ENCODE measurements at places on chromosomes 7 and 10.
A peak's percentile ranks its signal among the peaks of the same experiment; 100 is the strongest.

DNA sequence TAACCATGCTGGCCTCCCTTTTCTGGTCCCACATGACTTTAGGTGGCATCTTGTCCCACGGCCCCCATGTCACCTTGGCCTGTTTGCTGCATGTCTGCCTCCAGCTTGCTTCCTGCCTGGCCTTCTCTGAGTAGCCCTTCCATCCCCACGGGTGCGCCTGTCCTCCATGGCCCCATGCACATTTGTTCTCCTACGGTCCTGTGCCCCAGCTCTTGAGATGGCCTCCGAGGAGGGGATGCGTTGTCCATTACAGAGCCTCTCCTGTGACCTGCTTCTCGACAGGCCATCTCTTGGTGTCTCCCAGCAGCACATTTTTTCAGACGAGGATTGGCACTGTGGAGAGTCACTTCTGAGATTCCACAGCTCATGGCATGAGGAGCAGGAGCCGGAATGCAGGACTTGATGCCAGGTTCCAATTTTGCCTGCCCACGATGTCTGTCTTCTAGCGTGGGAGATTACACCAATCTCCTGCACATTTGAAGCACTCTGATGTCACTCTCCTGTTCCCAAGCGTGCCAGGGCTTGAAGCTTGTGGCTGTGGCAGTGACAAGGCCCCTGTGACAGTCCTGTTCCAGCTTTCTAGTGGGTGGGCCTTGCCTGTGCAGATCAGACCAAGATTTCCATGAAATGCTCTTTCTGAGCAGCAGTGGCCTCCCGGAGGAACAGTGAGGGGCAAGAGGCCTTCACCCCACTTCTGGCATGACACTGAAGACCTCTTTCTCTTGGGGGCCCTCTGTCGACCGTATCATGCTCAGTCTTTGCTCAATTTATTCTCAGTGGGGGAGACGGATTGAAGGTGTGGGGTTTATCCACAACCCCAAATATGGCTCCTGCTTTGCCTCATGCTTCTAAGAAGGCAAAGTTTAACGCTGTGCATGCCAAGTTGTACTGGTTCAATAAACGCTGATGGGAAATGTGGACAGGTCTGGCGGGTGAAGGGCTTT is 13.4 kb downstream of the WDFY4 start:
- no peak for DNase-seq

DNA sequence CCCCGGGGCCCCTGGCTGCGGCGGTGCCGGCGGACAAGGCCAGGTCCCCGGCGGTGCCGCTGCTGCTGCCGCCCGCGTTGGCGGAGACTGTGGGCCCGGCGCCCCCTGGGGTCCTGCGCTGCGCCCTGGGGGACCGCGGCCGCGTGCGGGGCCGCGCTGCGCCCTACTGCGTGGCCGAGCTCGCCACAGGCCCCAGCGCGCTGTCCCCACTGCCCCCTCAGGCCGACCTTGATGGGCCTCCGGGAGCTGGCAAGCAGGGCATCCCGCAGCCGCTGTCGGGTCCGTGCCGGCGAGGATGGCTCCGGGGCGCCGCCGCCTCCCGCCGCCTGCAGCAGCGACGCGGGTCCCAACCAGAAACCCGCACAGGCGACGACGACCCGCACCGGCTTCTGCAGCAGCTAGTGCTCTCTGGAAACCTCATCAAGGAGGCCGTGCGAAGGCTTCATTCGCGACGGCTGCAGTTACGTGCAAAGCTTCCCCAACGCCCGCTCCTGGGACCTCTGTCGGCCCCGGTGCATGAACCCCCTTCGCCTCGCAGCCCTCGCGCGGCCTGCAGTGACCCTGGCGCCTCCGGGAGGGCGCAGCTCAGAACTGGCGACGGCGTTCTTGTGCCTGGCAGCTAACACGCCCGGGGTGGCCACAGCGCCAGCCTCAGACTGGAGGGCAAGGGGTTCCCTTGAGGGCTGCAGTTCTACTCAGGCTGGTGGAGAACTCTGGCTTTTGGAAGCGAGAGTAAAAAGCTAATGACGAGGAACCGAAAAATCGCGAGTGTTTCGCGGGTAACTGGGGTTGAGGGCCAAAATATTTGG is 804 bp downstream of the FRAT1 start:
- no peak for DNase-seq

DNA sequence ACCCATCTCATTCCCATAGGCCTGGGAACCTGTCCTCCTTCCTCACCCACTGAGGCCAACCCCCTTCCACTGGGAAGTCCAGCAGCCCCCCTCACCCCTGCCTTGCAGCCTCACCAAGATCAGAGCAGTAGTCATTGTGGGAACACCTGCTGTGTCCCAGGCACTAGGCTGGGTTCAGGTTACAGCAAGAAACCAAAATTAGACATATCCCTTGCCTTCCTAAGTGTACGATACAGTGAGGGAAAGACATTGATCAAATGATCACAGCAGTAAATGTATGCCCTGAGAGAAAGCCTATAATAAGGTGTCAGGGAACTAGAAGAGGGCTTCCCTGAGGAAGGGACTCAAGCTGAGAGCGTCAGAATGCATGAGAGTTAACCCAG is 17.0 kb upstream of the C10orf105 start:
- no peak for DNase-seq

- DNase-seq, result no peak
Observed at GRCh38 chr10:105674448-105674847, 1033.4 kb downstream of the SORCS3 start.

DNA sequence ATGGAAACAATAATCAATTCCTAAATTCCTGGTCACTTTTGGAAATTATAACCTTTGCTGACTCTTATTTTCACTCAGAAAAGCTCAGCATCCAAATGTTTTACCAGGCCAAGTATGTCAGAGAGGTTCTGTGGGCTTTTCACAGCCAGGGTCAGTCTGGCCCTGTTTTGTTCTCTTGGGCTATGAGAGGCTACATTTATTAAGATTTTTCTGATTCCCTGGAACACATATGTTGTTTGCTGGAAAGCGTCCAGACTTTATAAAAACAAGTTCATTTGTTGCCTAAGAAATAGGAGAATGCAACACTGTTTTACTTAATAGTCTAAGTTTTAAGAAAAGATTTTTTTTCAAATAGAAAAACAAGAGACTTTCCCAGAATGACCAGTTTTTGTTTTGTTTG is 238.4 kb upstream of the PLXDC2 start:
- DNase-seq, result no peak

- peak; percentile 79 for DNase-seq
Observed at GRCh38 chr10:78623578-78624215, 445.1 kb upstream of the ZMIZ1 start.

DNA sequence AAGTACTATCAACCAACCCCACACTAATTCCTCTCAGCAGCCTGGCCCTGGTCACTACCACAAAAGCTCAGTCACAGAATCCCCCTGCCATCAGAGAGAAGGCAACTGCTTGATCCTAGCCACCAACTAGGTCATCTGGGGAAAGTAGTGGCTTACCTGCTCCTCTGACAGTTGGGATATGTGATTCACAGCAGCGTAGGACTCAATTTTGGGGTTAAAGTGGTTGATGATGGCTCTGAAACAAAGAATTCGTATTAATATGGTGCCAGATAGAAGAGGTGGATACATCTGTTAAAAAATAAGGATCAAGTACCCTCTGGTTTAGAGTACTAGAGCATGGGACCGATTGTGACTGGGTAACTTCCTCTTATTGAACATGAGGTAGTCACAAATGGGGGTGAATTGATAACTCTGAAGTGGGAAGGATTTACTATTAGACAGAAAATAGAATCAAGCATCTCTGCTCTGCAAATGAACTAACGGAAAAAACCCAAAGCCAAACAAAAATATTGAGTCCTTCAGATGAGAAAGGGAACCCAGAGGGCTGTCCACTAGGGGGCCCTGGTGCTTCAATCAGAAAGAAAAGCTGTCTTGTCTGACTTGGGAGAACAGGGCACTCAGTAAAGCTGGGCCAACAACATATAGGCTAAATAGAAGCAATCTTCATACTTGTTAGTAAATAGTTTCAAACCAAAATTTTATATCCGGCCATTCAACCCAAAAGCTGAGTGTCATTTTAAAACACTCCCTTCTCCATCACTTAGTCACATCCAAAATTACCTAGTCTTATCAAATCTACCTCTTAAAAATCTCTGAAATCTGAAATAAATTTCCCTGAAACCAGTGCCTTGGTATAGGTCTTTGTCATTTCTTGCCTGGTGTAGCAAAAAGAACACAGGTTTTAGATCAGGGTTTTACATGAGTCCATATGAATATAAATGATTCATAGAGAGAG is 45.9 kb upstream of the KCNIP2 start:
- DNase-seq, result peak; percentile 72

DNA sequence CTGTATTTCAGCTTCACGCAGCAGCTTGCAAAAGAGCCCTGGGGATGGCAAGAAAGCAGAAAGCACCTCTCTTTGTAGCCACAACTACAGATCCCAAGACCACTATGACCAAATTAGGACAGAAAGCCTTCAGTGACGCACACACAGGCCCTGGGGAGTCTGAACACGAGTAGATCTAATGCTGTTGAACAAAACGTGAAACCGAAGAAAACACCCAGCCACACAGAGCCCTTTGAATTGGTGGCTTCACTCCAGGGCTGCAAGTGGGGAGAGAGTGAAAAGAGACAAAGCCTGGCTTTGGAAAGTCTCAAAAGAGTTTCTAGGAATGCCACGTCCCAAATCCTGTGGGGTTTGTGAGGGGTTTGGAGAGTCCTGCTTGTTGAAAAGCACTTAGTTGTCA is 28.4 kb downstream of the PLXNA4 start:
- DNase-seq, result peak; percentile 39

- DNase-seq, result no peak
Observed at GRCh38 chr7:155749578-155749977, 62.7 kb downstream of the SHH start.

- DNase-seq, result no peak
Observed at GRCh38 chr10:124671486-124672075, 72.6 kb downstream of the FAM53B start.

DNA sequence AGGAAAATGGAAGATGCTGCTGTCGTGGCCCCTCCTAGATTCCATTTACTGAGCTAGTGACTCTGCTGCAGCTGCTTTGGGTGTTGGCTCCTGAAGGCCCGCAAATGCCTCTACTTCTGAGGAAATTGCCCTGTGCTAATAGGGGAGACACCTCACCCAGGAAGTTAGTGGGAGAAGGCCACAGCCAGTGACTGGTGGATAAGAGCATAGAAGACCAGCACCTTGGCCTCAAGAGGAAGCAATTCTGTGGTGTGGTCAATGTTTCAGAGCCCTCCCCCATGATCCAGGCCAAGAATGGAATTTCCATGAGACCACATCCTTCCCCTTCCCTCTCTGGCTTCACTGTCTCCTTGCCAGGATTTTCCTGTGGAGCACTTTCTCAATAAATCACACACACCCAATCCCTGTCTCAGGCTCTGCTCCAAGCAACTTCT is 25.0 kb upstream of the FZD1 start:
- peak; percentile 96 for DNase-seq

DNA sequence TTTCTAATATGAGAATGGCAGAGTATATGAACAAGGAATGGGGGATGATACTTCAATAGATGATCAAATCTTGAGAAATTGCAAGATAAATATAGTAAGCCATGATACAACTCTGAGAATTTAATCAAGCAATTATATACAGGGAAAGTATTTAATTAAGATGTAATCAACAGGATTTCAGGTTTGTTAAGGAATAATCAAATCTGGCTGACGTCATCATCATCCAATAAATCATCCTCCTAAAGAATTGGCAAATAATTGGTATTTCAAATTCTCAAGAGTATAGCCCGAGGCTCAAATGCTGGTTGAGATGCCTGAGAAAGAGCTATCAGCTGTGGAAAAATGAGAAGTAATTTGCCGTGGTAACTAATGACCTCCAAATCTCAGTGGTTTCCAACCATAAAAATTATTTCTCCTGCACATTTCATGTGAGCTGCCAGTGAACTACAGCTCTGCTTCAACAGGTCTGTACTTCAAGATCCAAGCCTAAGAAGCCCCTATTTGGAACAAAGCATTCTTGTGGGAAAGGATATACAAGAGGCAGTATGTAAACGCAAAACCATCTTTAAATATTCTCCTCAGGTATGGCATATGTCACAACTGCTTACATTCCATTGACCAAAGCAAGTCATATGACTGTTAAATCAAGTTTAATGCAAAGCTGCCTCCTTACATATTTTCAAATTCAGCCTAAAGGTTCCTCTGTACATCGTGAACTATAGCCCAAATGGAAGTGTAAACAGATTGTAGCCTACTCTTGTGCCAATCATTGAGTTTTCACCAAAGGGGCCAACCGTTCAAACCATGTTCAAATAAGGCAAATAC is 503.0 kb downstream of the KIF20B start:
- peak; percentile 44 for DNase-seq

GRCh38 chr10:76581506-76582256 is 1055.9 kb downstream of the KCNMA1 start:
- DNase-seq, result peak; percentile 16

DNA sequence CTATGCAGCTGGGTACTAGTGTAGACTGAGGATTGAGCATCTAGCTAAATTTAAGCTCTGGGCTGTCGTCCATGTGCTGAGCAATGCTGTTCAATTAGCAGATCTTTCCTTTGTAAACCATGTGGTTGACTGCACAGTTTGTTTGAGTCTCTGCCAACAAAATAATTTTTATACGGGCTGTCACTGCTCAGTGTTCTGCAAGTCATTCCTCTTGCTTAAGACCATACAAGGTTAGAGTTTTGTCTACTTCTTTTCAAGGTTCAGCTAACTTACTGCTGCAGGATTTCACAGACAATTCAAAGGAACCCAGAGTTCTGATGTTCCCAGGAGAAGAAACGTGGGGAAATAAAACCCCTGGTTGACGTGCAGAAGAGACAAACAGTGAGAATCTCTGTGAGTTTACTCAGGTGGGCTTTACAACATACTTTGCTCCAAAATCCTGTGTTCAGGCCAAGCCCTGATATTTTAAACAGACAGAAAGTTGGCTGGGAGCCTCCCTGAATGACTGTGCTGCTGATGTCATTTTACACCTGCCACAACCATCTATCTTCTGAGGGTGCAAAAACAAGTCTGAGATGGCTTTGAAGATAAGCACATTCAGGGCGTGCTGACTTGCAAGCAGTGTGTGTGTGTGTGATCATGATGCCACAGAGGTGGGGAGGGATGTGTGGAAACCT is 177.1 kb upstream of the SVIL start:
- DNase-seq, result peak; percentile 95

DNA sequence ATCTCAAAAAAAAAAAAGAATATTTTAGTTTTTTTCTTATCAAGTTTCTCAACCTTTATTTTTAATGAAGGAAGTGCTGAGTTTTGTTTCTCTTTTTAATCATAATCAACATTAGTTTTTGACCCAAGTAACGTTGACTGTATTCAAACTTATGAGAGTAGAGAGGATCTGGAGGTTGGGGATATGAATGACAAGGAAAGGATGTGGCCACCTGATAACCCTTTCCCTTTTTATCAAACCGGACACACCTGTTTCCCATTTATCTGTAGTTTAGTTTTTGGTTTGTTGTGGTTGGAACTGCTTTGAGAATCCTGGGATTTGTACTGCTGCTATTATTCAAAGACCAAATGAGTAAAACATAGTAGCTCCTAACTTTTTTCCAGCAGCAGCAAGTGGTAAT is 38.6 kb downstream of the HACD1 start:
- no peak for DNase-seq

- DNase-seq, result peak; percentile 91
Observed at GRCh38 chr7:2638224-2638991, 6.6 kb downstream of the TTYH3 start.

DNA sequence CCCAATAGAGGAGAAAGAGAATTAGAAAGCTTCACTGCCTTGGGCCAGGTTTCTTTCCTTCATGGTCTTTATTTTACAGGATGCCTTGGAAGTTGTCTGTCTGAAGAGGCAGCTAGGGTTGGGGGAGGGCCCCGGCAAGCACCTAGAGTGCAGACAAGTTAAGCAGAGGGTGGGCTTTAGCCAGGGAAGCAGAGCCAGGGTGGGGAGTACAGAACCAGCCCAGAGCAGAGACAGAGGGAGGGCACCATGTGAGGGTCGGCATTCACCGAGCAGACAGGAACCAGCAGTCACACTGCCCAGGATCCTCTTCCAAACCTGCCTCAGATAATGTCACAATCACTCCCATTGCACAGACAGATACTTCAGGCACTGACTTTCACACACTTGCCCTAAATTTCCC is 75.9 kb downstream of the ADARB2 start:
- no peak for DNase-seq

Data from fibroblast of upper back skin (primary cell).